Dermis lymphatic vessel endothelial cell (primary cell): ENCODE measurements at places on chromosomes 12 and 14. TPM values are rescaled to one million over a fixed set of nuclear protein-coding genes. Genes with fewer than 3 reads are reported as not detected.

MYH6 gene
- total RNA-seq: not detected in 2 replicates

FLVCR2 gene
- total RNA-seq: 1.2 and 1.5 TPM in 2 replicates

FOXN4 gene
- not detected in 2 replicates for total RNA-seq

ESR2 gene
- total RNA-seq: under 0.01 and 0.11 TPM in 2 replicates

TAS2R8 gene
- 0.09 and 0.11 TPM in 2 replicates for total RNA-seq

FGF23 gene
- not detected in 2 replicates for total RNA-seq

CMTM5 gene
- not detected in 2 replicates for total RNA-seq

TAS2R31 gene
- 2.7 and 3.1 TPM in 2 replicates for total RNA-seq

NID2 gene
- total RNA-seq: 30.8 and 62.4 TPM in 2 replicates

SETD1B gene
- 1.3 and 2.1 TPM in 2 replicates for total RNA-seq

PSEN1 gene
- 42.6 and 46.1 TPM in 2 replicates for total RNA-seq

ZDHHC22 gene
- total RNA-seq: under 0.01 TPM in 1 of 2 replicates, not detected in the other

FERMT2 gene
- 75.7 and 79.3 TPM in 2 replicates for total RNA-seq

TCL1A gene
- not detected in 2 replicates for total RNA-seq

REP15 gene
- total RNA-seq: 9.9 and 15.4 TPM in 2 replicates

DTX1 gene
- 1.5 and 2.9 TPM in 2 replicates for total RNA-seq

ASB8 gene
- 18.6 and 19.1 TPM in 2 replicates for total RNA-seq

PAH gene
- total RNA-seq: not detected in 2 replicates

PIWIL1 gene
- total RNA-seq: not detected in 2 replicates

THTPA gene
- 7.2 and 7.4 TPM in 2 replicates for total RNA-seq

RBP5 gene
- total RNA-seq: 0.22 and 0.26 TPM in 2 replicates

CATSPERB gene
- 0.52 and 0.76 TPM in 2 replicates for total RNA-seq

CCDC177 gene
- total RNA-seq: not detected in 2 replicates

OR6C74 gene
- not detected in 2 replicates for total RNA-seq

KRT79 gene
- not detected in 2 replicates for total RNA-seq

ZNF664 gene
- 51.1 and 57.8 TPM in 2 replicates for total RNA-seq

KITLG gene
- 5.2 and 6.5 TPM in 2 replicates for total RNA-seq

PTGR2 gene
- total RNA-seq: 1.6 and 2.0 TPM in 2 replicates

IFNG-AS1 gene
- not detected in 2 replicates for total RNA-seq

DNAI7 gene
- under 0.01 and 0.11 TPM in 2 replicates for total RNA-seq

SLC22A17 gene
- total RNA-seq: 0.11 and 0.17 TPM in 2 replicates

TSPAN11 gene
- total RNA-seq: 7.4 and 18.0 TPM in 2 replicates

NFE2 gene
- total RNA-seq: not detected in 2 replicates

COPZ1 gene
- total RNA-seq: 96.3 and 96.6 TPM in 2 replicates

RTN1 gene
- 0.09 and 0.11 TPM in 2 replicates for total RNA-seq

KRT85 gene
- not detected in 2 replicates for total RNA-seq

ADCY6 gene
- 29.5 and 29.7 TPM in 2 replicates for total RNA-seq
